ENCODE measurements at places on chromosomes 4 and X.

GRCh38 chr4:20711335-20711734 lies 11.1 kb downstream of the PACRGL start:
- no peak for DNase-seq

GRCh38 chr4:122701965-122702364 lies 30.5 kb upstream of the BBS12 start:
- no peak for DNase-seq

GRCh38 chrX:40617566-40617965 lies 5.7 kb upstream of the MPC1L start:
- no peak for DNase-seq

- no peak for DNase-seq
These were observed 343.1 kb upstream of the NOCT start for GRCh38 chr4:138672393-138672976.

- DNase-seq: no peak
These were observed 623.1 kb upstream of the CPEB2 start for GRCh38 chr4:14379183-14379582.

GRCh38 chrX:154371789-154372300 lies 2.6 kb downstream of the FLNA start:
- no peak for DNase-seq

DNA sequence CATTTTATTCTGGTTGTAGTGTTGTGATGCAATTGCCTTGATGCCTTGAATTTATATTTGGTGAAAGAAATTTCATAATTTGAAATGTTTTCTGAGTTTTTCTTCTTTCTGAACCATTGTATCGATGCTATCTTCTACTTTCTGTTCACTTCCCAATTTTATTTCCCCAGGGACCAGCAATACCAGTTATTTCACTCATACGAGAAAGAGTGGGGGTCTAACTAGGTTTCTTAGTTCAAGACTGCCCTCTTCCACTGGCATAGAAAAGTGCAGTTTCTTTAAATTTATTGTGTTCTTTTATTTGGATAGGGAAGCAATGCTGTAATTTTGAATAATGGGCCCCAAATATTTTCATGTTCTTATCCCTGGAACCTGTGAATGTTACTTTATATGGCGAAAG lies 544.0 kb upstream of the ADGRL3 start:
- DNase-seq: no peak

GRCh38 chr4:73732759-73733431 lies 7.5 kb upstream of the CXCL8 start:
- no peak for DNase-seq
